SW480 (cell line): ENCODE measurements at places on chromosomes 13 and 19.

DNA sequence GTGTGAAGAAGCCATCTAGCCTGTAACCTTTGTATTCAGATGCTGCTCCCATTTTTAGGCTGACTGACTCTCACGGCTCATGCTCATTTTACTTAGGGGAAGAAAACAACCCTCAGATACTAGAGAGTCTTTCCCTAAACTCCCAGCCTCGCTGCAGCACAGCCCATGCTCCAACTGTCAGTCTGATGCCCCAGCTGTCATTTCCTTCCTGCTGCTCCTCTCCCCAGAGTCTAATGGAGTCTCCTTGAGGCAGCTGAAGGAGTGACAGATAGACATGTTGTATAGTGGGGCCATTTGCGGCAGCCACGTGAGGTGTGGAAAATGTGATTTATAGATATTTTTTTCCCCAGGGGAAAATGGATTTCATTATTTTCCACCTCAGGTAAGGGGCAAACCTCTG lies 59.2 kb upstream of the OLFM4 start:
- no peak for DNase-seq

GRCh38 chr19:43798546-43799409 lies 3.5 kb downstream of the LYPD5 start:
- DNase-seq = peak; percentile 84

DNA sequence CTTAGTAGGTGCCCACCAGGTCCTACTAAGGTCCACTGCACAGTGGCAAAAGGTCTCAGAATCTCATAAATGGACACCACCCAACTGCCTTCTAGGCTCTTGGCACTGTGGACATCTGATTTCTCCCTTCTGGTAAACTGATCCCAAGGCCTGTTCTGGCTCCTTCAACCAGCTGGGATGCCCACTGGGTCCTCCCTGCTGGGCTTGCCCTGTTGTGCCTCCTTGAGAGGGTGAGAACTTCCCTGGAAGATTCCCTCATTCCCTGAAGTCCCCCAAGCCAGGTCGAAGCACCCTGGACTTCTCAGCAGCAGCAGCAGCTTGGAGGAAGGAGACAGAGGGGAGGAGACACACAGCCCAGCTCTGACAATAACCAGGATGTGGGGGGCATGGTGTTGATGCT lies 6.6 kb upstream of the ZNF492 start:
- DNase-seq = no peak

GRCh38 chr19:49343123-49343522 lies 7.9 kb downstream of the CD37 start:
- DNase-seq = no peak

DNA sequence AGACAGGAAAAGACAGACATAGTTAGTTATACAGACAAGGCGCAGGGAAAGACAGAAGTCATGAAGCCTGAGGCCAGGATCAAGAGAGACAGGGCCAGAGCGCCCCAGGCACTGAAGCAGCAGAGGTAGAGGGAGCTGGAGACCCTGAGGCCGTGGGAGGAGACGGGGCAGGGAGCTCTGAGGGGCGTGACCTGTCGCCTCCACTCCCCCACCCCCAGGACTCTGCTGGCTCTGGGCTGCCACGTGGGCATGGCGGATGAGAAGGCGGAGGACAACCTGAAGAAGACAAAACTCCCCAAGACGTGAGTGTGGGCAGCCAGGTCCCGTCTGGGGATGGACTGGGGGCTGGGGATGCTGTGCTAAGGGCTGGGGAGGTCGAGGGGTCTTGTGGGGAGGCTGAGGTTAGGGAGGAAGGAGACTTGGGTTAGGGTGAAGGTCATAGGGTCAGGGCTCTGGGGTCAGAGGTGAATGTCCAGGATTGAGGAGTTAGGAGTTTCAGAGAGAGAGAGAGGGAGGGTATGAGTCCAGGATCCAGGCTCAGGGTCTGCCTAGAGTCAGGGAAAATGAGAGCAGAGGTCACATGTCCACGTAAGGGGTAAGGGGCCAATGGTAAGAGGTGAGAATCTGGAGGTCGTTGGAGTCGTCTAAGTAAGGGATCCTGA lies 31.1 kb downstream of the RYR1 start:
- DNase-seq = no peak

- no peak for DNase-seq
Measured at GRCh38 chr13:51922771-51923480, 61.2 kb downstream of the CCDC70 start.

DNA sequence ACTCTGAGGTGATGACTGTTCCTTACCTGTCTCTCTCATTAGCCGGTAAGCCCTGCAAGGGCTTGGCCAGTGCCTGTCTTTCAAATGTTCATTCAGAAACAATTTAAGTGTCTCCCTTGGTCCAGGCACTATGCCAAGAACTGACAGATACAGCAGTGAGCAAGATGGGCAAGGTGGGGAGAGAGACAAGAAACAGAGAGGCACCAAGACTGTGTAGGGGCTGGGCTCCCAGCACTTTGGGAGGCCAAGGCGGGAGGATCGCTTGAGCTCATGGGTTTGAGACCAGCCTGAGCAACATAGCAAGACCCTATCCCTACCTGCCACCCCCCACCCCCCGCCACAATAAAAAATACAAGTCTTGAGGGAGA lies 1.3 kb upstream of the CCNE1 start:
- DNase-seq = no peak

DNA sequence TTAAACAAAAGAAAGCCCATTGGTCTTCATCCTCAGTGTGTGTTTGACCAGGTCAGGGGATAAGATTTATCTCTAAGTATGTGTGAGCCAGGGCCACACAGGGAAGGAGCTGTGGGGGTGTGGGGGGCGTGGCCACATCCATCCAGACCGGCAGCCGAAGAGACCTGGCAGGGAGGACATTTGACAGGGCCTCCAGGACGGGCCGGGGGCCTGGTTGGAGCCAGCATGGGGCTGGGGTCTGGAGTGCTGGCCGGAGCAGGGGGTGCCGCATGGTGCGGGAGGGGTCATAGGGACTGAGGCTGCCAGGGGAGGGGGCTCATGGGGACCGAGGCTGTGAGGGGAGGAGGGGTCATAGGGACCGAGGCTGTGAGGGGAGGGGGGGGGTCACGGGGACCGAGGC lies 20.4 kb upstream of the GNA15 start:
- no peak for DNase-seq

GRCh38 chr19:6230991-6231448 lies 48.8 kb downstream of the MLLT1 start:
- DNase-seq = no peak

- no peak for DNase-seq
Measured at GRCh38 chr19:27796540-27796939, 1416.4 kb downstream of the UQCRFS1 start.

- DNase-seq = peak; percentile 64
Measured at GRCh38 chr13:79423801-79424642, 18.0 kb upstream of the RBM26 start.

DNA sequence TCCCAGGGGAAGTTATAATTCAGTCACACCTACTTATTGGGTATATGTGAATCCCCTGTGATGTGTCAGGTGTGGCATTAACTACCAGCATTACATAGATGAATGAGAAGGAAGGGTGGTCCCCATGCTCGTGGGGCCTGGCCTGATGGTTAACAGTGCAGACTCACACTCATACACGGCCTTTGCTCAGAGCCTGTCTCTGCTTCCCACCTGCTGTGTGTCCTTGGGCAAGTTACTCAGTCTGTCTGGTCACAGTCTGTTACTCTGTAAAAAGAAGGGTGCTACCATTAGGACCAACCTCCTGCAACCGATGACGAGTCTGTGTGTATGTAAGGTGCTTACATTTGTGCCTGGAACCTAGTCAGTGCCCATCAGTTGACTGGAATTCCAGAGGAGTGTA lies 23.8 kb downstream of the SAFB start:
- DNase-seq = no peak

- no peak for DNase-seq
Measured at GRCh38 chr13:103957939-103958338, 891.7 kb upstream of the SLC10A2 start.

GRCh38 chr13:112574416-112574815 lies 13.5 kb downstream of the TUBGCP3 start:
- DNase-seq = no peak

DNA sequence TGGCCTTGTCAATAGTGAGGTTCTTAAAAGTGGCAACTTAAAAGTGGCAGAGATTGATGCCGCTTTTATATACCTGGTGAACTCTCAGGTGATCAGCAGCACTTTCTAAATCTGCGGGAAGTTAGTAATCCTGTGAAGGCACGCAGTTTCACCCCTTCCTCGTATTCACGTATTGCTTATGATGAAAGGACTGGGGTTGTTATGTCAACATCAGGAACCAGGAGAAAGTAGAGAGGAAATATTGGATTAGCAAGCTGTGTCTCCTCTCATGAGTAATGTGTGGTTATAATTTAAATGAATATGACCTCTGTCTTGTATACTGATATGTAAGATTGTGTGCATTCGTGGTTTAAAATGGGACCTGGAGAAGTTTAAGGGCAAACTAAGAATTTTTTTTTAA lies 544.6 kb downstream of the SLITRK6 start:
- DNase-seq = no peak

DNA sequence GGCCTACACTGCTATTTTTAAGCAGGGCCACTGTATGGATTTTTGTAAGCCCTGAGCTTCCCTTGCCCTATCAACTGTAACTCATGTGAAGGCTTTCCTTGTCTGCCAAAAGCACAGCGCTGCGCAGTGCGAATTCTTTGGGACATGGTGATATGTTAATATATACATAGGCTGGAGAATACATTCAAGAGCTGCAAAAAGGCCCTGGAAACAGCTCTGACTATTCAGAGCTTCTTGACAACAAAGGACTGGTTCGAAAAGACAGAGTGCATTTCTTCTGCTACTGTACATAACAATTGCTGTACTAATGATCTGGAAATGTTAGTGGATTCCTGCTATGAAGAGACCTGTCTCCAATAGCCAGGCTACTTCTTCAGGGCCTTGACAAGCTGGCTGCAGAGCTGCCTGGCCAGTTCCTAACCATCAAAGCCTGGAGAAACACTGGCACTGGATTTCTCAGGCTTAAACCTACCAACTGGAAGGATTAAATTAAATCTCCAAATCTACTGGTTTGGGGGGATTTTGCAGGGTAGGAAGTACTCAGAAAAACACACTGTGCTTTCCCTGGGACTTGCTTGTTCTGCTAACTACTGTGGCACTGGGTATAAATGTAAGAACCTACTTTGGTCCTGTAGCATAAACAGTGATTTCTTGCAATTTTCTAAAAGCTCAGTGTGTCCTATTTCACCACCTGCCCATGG lies 246.9 kb downstream of the DNAJC15 start:
- DNase-seq = no peak

- DNase-seq = no peak
Measured at GRCh38 chr13:95260031-95260525, 41.2 kb downstream of the ABCC4 start.
